Thoracic aorta (tissue), 2 donors: ENCODE measurements at places on chromosomes 1 and 21. TPM values are rescaled to one million over a fixed set of nuclear protein-coding genes. Genes with fewer than 3 reads are reported as not detected.

Gene CRYBG2
- not detected for total RNA-seq

Gene FAM72C
- not detected for total RNA-seq

Gene CYP4B1
- total RNA-seq = 57.9 TPM

Gene CSRP1
- 2,051 TPM for total RNA-seq

Gene TTC39A
- 1.2 TPM for total RNA-seq

Gene ZFP69
- 3.2 TPM for total RNA-seq

Gene LCE2B
- total RNA-seq = 2.4 TPM

Gene UBASH3A
- total RNA-seq = 1.2 TPM

Gene CD52
- 2.7 TPM for total RNA-seq

Gene C1QB
- 884 TPM for total RNA-seq

Gene RNU1-2
- under 0.01 TPM for total RNA-seq

Gene TRAF3IP3
- 3.3 TPM for total RNA-seq

Gene GRIK1
- total RNA-seq = 0.21 TPM

Gene HSPA6
- total RNA-seq = 11.9 TPM

GRCh38 chr1:87327376-87328271 lies 1.1 kb upstream of the LMO4 start:
- DNase-seq = no peak

- no peak for DNase-seq
Observed at GRCh38 chr1:234970401-234970730, 158.3 kb downstream of the TOMM20 start.

GRCh38 chr1:217946511-217946910 lies 315.4 kb downstream of the SPATA17 start:
- no peak for DNase-seq

DNA sequence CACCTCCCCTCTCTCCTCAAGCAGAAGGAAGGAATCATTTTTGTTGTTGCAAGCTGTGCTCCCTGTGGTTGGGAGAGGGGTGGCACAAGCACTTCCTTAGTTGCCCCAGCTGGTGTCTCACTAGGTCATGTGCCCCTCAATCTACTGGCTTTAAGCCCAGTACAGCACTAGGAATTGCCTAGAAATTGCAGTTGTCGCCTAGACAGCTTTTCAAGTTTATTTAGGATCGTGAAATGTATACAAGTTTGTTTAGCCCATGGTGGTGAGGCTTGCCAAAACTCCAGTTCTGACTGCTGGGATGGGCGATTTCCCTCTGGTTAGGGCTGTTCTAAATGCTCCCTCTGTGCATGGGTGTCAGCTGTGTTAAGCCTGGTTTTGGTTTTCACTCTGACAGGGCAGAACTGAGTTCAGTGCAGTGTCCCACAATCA lies 126.8 kb upstream of the ZNF644 start:
- no peak for DNase-seq

- DNase-seq = no peak
Observed at GRCh38 chr1:101128211-101128727, 102.7 kb upstream of the DPH5 start.

- no peak for DNase-seq
Observed at GRCh38 chr1:195173753-195174152, 1434.5 kb downstream of the KCNT2 start.

DNA sequence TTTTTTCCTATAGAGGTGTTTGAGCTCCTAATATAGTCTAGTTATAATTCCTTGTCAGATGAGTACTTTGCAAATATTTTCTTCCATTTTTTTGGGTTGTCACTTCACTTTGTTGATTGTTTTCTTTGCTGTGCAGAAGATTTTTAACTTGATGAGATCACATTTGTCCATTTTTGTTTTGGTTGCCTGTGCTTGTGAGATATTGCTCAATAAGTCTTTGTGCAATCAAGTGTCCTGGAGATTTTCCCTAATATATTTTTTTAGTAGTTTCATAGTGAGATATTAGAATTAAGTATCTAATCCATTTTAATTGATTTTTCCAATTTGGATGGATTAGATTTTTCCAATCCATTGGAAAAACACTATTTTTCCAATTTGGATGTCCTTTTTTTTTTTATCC lies 1395.5 kb downstream of the PLA2G4A start:
- no peak for DNase-seq

DNA sequence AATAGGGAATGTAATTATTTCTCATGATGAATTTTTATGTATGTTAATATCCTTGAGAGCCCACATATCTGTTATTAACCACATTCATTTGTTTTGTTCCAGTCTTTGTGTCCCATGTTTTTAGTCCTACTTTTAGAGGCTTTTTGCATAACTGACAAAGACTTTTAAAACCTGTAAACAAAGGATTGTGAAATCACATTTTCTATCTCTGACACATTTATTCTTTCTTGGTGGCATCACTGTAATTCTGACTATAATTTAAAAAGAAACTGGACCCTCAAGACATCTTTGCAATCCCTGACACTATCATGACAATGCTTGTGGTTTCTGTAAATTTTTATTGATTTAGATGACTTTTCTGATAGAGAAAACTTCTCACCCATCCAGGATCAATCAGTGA lies 313.1 kb downstream of the SIPA1L2 start:
- DNase-seq = no peak

GRCh38 chr1:239719642-239720258 lies 333.4 kb downstream of the CHRM3 start:
- DNase-seq = no peak

- DNase-seq = no peak
Observed at GRCh38 chr21:45640888-45641479, 2.5 kb upstream of the PCBP3 start.

DNA sequence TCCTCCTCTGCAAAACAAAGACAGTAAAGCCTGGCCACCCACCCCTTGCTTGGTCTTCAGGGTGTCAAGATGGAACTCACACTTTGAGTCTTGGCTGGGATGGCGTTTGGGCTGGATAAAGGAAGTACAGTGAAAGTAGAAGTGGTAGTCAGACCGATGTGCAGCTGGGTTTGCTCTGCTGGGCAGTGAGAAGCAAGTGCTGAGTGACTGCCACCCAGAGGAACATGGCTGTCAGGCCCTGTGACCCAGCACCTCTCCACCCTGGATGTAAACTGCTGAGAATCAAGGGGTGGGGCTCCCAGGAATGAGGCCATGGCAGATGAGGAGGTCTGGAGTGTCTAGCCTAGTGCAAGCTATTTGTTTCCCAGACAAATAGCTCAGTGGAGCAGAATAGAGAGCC lies 51.2 kb downstream of the POFUT2 start:
- no peak for DNase-seq

- DNase-seq = no peak
Observed at GRCh38 chr1:4978660-4979390, 324.4 kb downstream of the AJAP1 start.

GRCh38 chr1:3896396-3897000 lies 3.6 kb downstream of the C1orf174 start:
- no peak for DNase-seq

GRCh38 chr1:223444411-223444810 lies 51.2 kb downstream of the CCDC185 start:
- no peak for DNase-seq

DNA sequence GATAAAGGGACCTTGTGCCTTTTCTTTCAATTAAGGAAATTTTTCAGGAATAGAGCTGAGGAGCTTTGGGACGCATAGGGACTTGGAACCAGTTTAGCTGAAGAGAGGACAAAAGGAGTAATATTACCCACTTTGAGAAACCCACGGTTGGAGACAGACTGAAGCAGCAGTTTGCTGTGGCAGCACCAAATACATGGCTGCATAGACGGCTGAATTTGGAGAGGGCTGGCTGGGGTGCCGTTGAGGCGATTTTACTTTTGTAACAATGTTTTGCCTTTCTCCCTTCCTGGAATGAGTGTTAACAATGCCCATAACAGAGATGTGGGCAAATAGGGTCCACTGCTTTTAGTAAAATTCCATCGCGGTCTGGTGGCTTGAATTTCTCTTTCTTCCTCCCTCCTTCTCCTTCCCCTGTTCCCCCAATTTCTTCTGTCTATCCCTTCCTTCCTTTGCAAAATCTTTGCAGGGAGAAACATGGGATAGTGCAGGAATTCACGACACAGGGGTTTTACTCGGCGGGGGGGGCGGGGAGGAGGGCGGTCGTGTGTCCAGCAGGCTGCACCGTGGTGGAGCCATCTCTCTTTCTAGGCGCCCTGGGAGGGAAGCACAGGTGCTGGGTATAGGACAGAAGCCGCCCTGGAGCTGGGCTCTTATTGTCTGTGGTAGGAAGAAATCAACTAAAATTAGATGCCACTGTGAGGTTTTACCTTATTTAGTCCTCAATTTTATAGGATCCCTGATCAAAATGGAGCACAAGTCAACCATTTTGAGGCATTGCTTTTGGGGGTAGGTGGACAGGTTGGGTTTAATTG lies 6.8 kb downstream of the LHX4 start:
- no peak for DNase-seq

- no peak for DNase-seq
Observed at GRCh38 chr21:42639646-42640152, 13.7 kb upstream of the PDE9A start.

DNA sequence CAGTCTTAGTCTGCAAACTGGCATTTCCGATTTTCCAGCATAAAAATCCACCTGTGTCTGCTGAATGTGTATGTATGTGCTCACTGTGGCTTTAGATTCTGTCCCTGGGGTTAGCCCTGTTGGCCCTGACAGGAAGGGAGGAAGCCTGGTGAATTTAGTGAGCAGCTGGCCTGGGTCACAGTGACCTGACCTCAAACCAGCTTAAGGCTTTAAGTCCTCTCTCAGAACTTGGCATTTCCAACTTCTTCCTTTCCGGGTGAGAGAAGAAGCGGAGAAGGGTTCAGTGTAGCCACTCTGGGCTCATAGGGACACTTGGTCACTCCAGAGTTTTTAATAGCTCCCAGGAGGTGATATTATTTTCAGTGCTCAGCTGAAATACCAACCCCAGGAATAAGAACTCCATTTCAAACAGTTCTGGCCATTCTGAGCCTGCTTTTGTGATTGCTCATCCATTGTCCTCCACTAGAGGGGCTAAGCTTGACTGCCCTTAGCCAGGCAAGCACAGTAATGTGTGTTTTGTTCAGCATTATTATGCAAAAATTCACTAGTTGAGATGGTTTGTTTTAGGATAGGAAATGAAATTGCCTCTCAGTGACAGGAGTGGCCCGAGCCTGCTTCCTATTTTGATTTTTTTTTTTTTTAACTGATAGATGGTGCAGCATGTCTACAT lies 2.5 kb upstream of the OLFML3 start:
- no peak for DNase-seq

DNA sequence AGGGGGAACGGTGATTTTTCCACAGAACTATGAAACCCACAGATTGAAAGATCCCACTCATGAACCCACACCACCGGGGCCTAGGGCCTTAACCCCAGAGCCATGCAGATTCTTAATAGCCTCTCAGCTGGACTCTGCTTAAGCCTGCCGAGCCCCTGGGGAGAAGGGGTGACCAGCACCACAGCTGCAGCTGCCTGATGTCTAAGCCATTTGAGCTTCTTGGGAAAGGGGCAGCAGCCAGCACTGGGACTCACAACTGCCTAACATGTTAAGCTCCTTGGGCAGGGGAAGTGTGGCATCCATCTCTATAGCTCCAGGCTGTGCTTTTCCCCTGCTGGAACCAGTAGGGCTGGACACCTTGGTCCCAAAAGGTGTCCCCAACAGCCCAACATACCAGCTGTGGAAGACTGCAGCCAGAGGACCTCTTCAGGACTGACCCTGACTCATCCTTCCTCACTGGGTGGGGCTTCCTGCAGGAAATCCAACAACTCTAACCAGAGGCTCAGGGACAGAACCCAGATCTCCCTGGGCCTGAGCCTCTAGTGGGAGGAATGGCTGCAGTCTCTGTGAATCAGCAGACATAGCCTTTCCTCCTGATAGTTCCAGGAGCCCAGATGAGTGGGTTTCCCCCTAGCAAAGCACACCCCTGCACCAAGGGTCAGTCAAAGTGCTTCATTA lies 34.6 kb upstream of the FMO3 start:
- DNase-seq = no peak

GRCh38 chr1:43932786-43933385 lies 715 bp upstream of the ARTN start:
- DNase-seq = no peak

- DNase-seq = peak; percentile 43
Observed at GRCh38 chr1:85464497-85465098, 361 bp downstream of the DDAH1 start.

GRCh38 chr1:158564608-158565007 lies 5.8 kb downstream of the OR6P1 start:
- no peak for DNase-seq

DNA sequence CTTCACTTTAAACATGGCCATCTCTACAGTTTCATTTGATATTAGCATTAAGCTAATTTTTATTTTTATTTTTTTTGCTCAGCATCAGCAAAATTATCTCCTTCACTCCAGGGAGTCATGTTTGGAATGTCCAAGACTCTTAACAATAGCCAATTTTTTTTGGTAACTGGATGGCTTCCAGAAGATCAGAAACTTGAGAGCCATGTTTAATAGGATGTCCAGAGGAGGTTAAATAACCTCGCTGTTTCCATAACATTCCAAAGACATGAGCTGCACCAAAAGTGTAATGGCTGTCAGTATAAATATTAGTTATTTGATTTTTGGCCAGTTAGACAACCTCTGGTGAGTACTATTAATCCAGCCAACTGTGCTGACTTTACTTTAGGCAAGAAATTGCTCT lies 80.7 kb downstream of the DNTTIP2 start:
- no peak for DNase-seq

DNA sequence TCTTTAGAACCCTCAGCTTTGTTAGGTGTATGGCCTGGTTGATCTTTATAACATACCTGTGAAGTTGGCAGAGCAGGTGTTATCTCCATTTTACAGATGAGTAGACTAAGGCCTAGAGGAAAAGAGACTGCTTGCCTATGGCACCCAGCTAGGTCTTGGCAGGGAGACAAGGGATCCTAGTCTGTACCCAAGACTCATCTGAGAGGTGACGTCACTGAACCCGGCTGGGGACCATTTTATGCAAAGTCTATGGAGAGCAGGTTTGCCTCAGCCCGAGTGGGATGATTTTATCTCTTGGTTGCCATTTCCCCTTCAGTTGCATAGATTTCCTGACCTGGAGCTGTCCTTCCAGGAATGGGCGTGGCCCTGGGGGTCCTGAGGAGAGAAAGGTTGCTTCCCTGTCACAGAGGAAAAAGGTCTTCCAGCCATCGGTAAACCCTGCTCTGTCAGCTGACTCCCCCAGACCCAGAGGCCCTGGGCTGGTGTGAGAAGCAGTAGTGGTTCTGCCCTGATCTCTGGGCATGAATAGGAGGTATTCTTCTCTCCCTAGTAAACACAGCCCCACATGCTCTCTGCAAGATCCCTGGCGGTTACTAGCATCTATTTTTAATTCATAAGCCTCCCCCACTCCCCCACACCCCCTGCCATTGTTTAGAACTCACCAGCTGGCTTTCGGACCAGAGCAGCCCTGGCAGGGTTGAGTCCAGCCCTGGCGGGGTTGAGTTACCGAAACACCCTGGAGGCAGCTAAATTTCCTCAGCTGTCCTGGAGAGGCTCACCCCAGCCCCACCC lies 19.6 kb downstream of the TMCC2 start:
- no peak for DNase-seq

DNA sequence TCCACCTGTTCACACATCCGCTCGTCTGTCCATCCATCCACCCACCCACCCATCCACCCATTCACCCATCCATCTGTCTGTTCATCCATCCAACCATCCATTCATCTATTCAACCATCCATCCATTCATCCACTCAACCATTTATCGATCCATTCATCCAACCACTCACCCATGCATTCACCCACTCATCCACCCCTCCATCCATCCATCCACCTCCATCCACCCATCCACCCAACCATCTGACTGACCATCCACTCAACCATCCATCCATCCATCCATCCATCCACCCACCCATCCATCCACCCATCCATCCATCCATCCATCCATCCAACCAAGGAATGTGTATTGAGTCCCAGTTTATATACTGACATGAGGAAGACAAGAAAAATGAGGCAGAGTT lies 73.1 kb downstream of the UMODL1 start:
- no peak for DNase-seq

- no peak for DNase-seq
Observed at GRCh38 chr1:53326598-53327181, 1.2 kb downstream of the LRP8 start.
